ENCODE measurements at places on chromosomes 2 and 18. TPM values are rescaled to one million over a fixed set of nuclear protein-coding genes. Genes with fewer than 3 reads are reported as not detected.

The PAPOLG gene
- 16.9 TPM for total RNA-seq

The PDE11A gene
- total RNA-seq = not detected

The MYCN gene
- total RNA-seq = not detected

The LRP2 gene
- not detected for total RNA-seq

The RGPD4 gene
- not detected for total RNA-seq

The KLHL30 gene
- total RNA-seq = 0.66 TPM

The PROC gene
- not detected for total RNA-seq

The ST8SIA3 gene
- total RNA-seq = not detected

The IL36A gene
- not detected for total RNA-seq

The TWIST2 gene
- total RNA-seq = 297 TPM

The RFTN2 gene
- total RNA-seq = 3.6 TPM

The PUM2 gene
- total RNA-seq = 44.1 TPM

The SPHKAP gene
- total RNA-seq = under 0.01 TPM

The ASB1 gene
- total RNA-seq = 33.5 TPM

The HTR2B gene
- total RNA-seq = 9.8 TPM

The HOXD4 gene
- not detected for total RNA-seq

The GALNT13 gene
- total RNA-seq = 0.17 TPM

The GTF2A1L gene
- total RNA-seq = 0.87 TPM

The RBM44 gene
- total RNA-seq = 0.58 TPM

The CHAC2 gene
- 0.83 TPM for total RNA-seq

The GPR55 gene
- not detected for total RNA-seq

The SLC23A3 gene
- total RNA-seq = 1.2 TPM

The WDR33 gene
- total RNA-seq = 32.4 TPM

The MOGAT1 gene
- not detected for total RNA-seq

The STARD6 gene
- total RNA-seq = not detected

The EFR3B gene
- total RNA-seq = 0.83 TPM

The EMILIN1 gene
- 366 TPM for total RNA-seq

The MRPL30 gene
- total RNA-seq = 40.4 TPM

The CAD gene
- total RNA-seq = 41.5 TPM

The C1QL2 gene
- not detected for total RNA-seq

The CNGA3 gene
- 0.17 TPM for total RNA-seq
